ENCODE measurements at places on chromosomes 1 and 21.
A peak's percentile ranks its signal among the peaks of the same experiment; 100 is the strongest.

- no peak for DNase-seq
Measured at GRCh38 chr21:42390696-42391095, 5.2 kb downstream of the TMPRSS3 start.

DNA sequence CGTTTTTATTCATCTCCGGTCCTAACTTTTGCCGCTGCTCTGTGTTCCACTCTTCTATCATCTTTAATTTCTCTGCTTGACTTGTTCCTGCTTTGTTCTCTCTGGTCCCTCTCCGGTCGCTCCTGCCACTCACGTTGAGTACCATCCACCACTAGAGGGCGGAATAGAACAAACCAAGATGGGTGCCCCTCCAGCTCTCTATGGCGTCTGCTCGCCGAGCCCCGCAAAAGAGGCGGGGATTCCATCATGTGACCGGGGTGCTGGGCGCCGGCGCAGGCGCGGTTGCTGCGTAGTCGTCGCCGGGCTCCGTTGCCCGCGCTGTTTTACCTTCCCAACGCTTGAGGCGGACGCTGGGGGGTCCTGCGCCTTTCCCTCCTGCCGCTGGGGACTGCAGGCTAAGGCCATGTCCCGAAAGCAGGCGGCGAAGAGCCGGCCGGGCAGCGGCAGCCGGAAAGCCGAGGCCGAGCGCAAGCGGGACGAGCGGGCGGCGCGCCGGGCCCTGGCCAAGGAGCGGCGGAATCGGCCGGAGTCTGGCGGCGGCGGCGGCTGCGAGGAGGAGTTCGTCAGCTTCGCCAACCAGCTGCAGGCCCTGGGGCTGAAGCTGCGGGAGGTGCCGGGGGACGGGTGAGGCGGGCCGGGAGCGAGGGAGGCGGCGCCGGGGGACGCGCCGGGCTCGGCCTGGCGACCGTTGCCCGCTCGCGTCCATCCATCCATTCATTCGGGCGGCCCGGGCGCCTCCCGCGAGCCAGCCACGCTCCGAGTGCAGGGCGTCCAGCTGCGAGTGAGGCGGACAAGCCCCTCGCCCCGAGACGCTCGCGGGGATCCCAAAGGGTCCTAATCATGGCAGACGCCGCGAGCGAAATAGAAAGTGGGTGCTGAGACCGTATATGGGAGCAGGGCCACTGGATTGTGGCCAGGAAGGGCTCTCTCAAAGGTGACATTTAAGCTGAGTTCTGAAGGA, at the start of gene OTUD3:
Gene OTUD3, plus strand, starts transcription at position 285 of the 961 bp plus-strand sequence. Its CDS starts 119 bp downstream, at position 404.
- DNase-seq, result peak; percentile 78

DNA sequence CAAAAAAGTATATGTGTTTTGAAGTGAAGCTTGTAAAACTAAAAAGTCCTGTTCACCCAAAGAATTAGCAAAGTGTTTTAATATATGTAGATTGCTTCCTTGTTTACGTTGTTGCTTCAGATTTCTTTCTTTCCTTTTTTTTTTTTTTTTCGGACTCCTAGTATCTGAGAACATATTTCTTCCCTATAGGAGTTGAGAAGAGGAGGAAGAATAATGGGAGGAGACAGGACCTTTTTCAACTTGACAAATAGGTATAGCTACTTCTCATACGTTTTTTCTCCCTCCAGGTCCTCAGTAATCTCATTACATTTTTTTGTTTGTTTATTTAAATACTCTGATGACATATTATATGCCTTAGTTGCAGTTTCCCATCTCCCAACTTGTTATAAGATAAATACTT, 8.9 kb downstream of the DISP1 start:
- DNase-seq, result no peak

DNA sequence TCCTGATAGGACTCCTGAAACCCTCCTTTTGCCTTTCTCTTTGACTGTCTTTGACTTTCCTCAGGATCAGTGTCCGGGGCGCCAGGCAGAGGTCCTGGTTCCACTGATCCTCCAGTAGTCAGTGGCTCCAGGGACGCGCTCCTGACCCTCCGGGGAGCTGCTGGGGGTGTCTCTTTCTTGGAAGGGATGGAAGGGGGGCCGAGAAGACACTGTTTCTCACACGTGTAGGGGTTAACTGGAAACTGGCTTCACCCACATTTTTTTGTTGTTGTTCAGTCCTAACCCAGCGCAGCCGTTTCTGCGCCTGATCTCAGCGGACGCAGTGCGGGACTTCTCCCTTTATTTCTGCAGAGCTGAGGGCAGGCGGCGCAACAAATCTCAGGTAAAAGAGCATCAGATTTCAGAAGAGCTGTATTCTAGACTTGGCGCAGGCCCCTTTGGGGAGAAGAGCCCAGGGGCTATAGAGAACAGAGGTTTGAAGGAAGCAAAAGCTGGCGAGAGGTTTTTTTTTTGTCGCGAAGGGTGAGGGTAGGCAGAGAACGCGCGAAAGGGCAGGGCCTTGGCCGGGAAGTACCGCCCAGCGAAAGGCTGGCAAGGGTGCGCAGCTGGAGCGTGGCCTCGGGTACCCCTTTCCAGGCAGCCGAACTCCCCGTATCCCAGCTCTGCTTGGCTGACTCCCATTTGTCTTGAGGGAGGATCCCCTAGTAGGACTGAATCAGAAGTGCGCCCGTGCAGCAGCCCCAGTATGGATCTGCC, 4.3 kb upstream of the LHX9 start:
- DNase-seq, result no peak

GRCh38 chr1:184068354-184068753, 16.8 kb downstream of the TSEN15 start:
- no peak for DNase-seq

- DNase-seq, result no peak
Measured at GRCh38 chr1:63112155-63112900, 210.0 kb upstream of the FOXD3 start.

GRCh38 chr1:33454646-33455282, 17.7 kb upstream of the ZSCAN20 start:
- DNase-seq, result no peak

DNA sequence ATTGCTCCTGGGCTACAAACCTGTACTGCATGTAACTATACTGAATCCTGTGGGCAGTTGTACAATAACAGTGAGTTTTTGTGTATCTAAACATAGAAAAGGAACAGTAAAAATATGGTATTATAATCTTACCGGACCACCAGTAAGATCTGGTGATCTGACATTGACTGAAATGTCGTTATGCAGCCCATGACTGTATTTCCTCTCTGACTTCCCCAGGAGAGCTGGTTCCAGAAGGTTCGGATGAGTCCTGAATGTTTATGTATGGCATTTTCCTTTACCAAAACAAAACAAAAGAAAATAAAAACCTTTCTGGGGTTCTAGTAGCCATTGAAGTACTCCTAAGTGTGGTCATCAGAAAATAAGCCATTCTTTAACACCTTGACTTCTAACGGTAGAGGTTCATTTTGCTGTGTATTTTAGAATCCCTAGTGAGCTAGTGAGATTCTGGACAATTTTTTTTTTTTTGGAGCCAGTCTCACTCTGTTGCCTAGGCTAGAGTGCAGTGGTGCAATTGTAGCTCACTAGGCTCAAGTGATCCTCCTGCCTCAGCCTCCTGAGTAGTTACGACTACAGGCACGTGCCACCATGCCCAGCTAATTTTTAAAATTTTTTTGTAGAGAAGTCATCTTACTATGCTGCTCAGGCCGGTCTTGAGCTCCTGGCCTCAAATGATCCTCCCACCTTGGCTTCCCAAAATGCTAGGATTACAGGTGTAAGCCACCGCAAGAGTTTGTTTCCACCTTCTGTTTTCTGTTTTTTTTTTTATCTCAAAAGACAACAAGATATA, 27.7 kb downstream of the UBE4B start:
- DNase-seq, result no peak

GRCh38 chr1:222136869-222137268, 395.0 kb upstream of the DUSP10 start:
- DNase-seq, result no peak
